ENCODE measurements at places on chromosomes 11 and 22. TPM values are rescaled to one million over a fixed set of nuclear protein-coding genes. Genes with fewer than 3 reads are reported as not detected.

Gene GAS2
- 8.6 TPM for total RNA-seq

Gene TMEM25
- total RNA-seq = 27.3 TPM

Gene TYR
- not detected for total RNA-seq

Gene MS4A6A
- total RNA-seq = 2.4 TPM

Gene GRIK4
- 3.3 TPM for total RNA-seq

Gene C1QTNF4
- 14.7 TPM for total RNA-seq

Gene MMP8
- total RNA-seq = not detected

Gene WBP2NL
- 4.5 TPM for total RNA-seq

Gene AIFM3
- total RNA-seq = 4.5 TPM

Gene ZNF215
- total RNA-seq = 5.3 TPM

Gene GPR83
- total RNA-seq = 1.2 TPM

Gene HORMAD2
- total RNA-seq = 0.41 TPM

Gene RIMBP3C
- 0.82 TPM for total RNA-seq

Gene CABP4
- total RNA-seq = not detected

Gene MS4A2
- total RNA-seq = under 0.01 TPM

Gene PTPRJ
- total RNA-seq = 17.1 TPM

Gene SMIM35
- not detected for total RNA-seq

Gene OR51B5
- 0.82 TPM for total RNA-seq

Gene MFRP
- total RNA-seq = not detected

Gene TRIM21
- total RNA-seq = 4.9 TPM

Gene GLYATL1
- 0.82 TPM for total RNA-seq

Gene KDM4E
- total RNA-seq = not detected

Gene VEGFB
- total RNA-seq = 17.9 TPM

Gene CREB3L1
- total RNA-seq = 0.41 TPM

Gene ANKK1
- not detected for total RNA-seq

Gene SLC22A8
- 1.2 TPM for total RNA-seq

Gene SLC22A25
- not detected for total RNA-seq

Gene NCAM1
- total RNA-seq = 515 TPM

Gene OR51B6
- total RNA-seq = not detected

Gene OR6X1
- total RNA-seq = not detected

Gene ASCL2
- total RNA-seq = 0.82 TPM

Gene IPO7
- total RNA-seq = 234 TPM

Gene PAX6
- 11.4 TPM for total RNA-seq

Gene ALDH3B1
- total RNA-seq = 0.41 TPM

Gene DRG1
- 86.4 TPM for total RNA-seq

Gene CECR2
- total RNA-seq = 2.9 TPM

Gene CTSW
- total RNA-seq = not detected

Gene GTPBP1
- 34.6 TPM for total RNA-seq

Gene LINC01488
- not detected for total RNA-seq

Gene BTG4
- not detected for total RNA-seq

Gene PKNOX2
- total RNA-seq = 4.9 TPM

Gene APOA4
- not detected for total RNA-seq

Gene OTOG
- under 0.01 TPM for total RNA-seq

Gene CNIH2
- total RNA-seq = 41.6 TPM

Gene CARD18
- not detected for total RNA-seq

Gene RAB3IL1
- 1.6 TPM for total RNA-seq

Gene OR5D14
- not detected for total RNA-seq

Gene IGSF9B
- 6.9 TPM for total RNA-seq

Gene GALNT18
- total RNA-seq = 20.4 TPM

Gene MRGPRE
- total RNA-seq = not detected

All from frontal cortex (tissue), 4 donors.